ENCODE measurements at places on chromosomes 11 and 22.

DNA sequence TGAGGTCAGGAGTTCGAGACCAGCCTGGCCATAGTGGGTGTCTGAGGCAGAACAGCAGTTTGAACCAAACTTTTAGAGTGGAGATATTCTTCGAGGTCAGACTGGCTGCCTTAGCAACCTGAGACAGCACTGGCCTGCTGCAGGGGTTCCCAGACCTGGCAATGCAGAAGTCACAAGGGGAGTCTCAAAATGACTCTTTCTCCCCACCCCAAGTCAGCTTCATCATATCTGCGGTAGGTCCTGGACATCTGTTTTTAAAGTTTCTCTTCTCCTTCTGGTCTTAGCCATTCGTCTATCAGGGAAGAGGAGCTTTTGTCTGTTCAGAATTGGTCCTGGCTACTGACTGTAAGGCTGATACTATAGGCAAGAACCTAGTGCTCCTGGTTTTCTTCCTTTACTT, 14.5 kb upstream of the CLMP start:
- DNase-seq, result no peak

GRCh38 chr11:27673979-27674663, 26.1 kb downstream of the BDNF start:
- no peak for DNase-seq

GRCh38 chr11:87263979-87264378, 226.2 kb downstream of the TMEM135 start:
- DNase-seq, result no peak

GRCh38 chr22:46866591-46866990, 104.1 kb downstream of the TBC1D22A start:
- DNase-seq, result no peak

GRCh38 chr22:50608996-50609395, 8.4 kb downstream of the MAPK8IP2 start:
- DNase-seq, result no peak

- DNase-seq, result no peak
These were observed 1342.3 kb downstream of the TBC1D22A start for GRCh38 chr22:48104766-48105165.

DNA sequence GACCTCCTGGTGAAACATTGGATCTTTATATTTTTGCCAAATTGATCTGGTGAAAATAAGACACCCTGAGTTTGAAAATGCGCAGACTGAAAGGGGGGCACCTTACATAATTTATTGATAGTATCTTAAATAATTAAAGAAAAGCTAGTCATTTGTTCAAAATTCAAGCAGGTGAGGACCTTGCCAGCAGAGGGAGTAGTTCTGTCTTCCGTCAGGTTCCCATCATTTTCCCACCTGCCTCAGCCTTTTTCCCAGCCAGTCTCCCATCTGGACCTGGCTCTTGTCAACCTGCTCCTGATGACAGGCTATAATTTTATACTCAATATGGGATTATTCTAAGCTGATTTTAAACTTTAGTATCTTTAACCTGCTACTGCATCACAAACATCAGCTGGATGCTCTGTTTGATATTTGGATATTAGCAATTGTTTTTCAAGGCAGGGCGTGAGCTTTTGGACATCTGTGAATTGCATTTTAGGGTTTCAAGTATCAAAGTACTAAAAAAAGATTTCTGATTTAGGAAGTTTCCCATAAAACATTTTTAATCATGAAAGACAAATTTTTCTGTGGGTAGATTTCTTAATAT, 132.0 kb downstream of the ELP4 start:
- DNase-seq, result no peak

DNA sequence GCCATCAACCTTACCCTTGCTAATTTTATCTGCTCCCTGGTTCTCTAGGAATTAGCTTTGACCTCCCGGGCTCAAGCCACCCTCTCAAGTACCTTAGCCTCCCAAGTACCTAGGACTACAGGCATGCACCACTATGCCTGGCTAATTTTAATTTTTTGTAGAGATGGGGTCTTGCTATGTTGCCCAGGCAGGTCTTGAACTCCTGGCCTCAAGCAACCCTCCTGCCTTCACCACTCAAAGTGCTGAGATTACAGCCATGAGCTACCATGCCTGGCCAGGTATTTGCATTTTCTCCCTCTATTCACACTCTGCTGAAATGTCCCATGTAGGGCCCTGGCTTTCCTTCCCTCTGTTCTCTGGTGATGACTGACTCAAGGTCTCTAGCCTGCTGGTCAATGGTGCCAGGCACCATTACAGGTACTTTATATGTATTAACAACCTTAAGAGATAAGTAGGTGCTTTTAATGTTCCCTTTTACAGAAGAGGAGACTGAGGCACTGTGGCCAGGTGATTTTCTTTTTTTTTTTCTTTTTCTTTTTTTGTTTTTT, 8.5 kb upstream of the WDR74 start:
- no peak for DNase-seq

All from activated naive CD4-positive, alpha-beta T cell treated with anti-CD3 and anti-CD28 coated beads, Interleukin-2, amount 50 U/mL, for 16 hours (primary cell).